Activated CD8-positive, alpha-beta memory T cell treated with anti-CD3 and anti-CD28 coated beads for 48 hours (primary cell): ENCODE measurements at places on chromosomes 3 and 15.

DNA sequence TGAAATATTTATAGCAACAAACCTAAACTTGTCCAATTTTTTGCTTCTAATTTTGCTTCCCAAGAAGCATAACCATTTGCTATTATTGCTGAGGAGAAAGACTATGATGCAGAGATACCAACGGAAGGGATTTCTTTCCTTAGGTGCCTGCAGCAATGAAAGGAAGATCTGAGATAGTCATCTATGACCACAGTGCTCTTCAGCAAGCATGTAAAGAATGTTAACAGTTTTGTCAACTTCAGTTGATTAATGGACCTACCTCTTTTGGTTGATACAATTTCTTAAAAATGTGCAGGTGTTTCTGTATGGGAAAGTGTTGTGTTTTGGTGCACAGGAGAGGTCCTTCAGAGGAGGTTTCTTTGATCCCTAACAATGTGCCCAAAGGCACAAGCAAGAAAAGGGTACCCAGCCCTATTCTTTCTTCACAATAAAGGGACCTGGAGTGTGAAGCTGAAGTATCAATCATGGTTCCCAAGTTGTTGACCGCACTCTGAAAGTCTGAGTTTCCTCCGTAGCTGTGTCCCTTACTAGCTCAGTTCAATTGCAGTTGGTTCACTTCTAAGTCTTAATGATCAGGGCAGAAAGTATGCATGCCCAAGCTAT is 307.7 kb upstream of the KCNH8 start:
- no peak for DNase-seq

- DNase-seq, result no peak
These were observed 9.3 kb downstream of the RFTN1 start for GRCh38 chr3:16504242-16504641.

- DNase-seq, result no peak
These were observed 36.8 kb upstream of the PEX5L start for GRCh38 chr3:180073561-180073960.

- no peak for DNase-seq
These were observed 526.0 kb downstream of the FOXP1 start for GRCh38 chr3:71057526-71057894.

DNA sequence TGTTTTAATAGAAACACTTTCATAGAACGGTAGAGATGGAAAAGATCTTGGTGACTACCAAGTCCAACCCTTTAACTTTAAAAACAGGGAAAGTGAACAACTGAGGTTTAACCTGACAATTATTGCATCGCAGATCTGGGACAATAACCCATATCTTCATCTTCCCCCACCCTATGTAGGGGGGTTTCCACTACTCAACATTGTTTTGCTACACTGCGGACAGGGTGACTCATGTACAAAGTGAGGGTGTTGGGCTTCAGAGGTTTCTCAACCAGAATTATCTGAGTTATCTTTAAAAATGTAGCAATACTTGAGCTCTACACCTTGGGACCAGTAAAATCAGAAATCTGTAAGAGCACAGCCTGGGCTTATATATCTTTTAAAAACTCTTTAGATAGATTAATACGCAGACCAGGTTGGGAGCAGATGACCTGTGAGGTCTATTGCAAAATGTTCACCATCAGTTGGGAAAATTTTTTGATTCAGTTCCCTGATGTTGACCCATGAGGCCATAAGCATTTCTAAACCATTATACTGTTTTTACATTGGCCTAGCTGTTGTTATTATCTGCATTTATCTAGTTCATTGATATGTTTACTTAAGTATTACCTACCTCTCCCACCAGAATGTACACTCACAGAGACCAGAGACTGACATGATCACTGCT is 103.6 kb upstream of the ICE2 start:
- DNase-seq, result no peak

DNA sequence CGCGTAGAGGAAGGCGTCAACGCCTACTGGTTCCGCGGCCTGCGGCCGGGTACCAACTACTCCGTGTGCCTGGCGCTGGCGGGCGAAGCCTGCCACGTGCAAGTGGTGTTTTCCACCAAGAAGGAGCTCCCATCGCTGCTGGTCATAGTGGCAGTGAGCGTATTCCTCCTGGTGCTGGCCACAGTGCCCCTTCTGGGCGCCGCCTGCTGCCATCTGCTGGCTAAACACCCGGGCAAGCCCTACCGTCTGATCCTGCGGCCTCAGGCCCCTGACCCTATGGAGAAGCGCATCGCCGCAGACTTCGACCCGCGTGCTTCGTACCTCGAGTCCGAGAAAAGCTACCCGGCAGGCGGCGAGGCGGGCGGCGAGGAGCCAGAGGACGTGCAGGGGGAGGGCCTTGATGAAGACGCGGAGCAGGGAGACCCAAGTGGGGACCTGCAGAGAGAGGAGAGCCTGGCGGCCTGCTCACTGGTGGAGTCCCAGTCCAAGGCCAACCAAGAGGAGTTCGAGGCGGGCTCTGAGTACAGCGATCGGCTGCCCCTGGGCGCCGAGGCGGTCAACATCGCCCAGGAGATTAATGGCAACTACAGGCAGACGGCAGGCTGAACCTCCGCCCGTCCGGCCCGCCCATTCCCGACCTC is 4.1 kb downstream of the ISLR2 start:
- no peak for DNase-seq

DNA sequence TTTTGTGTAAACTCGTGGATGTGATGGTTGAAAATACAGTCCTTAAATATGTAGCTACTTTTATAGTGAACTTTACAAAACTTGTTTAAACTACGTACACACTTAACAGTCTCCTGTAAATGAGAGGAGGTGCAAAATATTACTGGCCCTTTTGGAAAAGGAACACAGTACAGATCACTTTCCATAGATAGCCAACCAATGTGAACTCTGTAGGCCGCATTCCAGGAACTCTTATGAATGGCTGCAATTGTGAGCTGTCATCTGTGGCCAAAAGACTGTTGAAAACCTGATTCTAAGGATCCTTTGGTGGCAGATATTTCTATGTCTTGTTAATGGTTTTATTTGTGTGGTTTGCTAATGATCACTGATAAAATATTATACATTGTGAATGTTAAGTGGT is 6.2 kb downstream of the TSC22D2 start:
- DNase-seq, result no peak

DNA sequence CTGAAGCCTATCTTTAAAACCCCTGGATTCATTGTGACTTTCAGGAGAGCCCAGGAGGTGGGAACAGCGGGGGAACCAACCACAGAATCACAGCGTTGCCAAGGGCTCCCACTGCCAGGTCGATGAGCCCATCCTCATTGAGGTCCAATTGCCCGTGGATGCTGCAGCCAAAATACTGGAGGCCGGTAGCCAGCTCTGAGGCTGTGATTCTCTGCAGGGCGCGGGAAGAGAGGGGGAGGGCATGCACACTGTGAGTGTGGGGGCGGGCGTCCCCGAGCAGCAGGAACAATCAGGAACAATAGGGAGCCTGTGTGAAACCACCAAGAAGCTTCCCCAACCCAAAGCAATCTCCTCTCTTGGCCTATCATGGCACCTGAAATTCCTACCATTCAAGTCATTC is 53.4 kb downstream of the FEM1B start:
- DNase-seq, result no peak

DNA sequence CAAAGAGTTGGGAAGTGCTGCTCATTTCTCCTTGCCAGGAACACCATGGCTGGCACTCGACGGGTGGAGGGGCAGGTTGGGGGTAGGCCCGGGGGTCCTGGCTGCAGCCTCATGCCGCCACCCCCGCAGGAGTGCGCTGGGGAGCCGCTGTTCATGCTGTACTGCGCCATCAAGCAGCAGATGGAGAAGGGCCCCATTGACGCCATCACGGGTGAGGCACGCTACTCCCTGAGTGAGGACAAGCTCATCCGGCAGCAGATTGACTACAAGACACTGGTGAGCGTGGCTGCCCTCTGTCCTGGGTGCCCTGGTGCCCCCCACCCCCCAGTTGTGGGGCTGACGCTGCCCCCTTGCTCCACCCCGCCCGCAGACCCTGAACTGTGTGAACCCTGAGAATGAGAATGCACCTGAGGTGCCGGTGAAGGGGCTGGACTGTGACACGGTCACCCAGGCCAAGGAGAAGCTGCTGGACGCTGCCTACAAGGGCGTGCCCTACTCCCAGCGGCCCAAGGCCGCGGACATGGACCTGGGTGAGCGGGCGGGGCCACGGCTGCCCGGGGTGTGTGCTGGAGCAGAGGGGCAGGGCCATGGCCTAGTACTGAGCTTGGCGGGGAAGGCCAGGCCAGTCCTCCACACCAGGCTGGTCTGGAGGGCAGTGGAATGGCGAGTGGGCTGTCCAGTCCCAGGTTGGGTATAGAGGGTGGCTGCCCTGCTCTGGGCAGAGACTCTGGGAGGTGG is 45.1 kb downstream of the PLXNA1 start:
- DNase-seq, result no peak

DNA sequence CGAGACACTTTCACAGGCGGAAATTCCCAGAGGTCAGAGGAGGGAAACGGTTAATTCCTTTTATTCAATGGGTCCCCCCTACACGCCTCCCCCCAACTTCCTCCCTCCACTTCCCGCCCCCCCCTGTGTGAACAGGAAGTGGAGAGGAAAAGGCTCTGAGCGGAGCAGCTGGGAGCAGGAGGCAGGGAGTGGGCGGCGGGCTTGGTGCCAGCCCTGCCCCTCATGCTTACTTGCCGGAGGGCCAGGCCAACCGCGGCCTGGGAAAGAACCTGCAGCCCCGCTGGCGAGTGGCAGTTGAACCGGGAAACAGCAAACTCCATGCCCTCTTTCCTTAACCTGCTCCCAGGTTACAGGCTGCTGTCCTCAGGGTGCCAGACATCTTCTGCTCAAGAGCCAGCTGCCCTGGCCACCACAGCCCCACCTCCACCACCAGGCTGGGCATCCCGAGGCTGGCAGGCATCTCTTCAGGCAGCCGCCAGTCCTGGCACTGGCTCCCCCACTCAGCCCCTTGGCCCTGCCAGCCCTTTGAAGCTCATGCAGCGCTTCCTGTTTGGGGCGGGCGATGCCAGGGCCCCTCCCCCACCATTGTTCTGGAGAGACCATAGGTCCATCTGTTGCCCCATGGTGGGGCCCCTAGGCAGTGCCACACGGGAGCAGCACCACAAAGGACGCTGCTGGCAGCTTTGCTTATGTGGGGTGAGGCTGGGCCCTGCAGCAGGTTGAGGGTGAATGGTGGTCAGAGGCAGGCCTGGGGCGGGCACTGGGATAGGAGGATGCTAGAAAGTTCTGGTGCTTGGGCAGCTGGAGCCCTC is 12.9 kb downstream of the VPS18 start:
- no peak for DNase-seq

- DNase-seq, result no peak
These were observed 286.5 kb downstream of the SQOR start for GRCh38 chr15:45921376-45921775.

DNA sequence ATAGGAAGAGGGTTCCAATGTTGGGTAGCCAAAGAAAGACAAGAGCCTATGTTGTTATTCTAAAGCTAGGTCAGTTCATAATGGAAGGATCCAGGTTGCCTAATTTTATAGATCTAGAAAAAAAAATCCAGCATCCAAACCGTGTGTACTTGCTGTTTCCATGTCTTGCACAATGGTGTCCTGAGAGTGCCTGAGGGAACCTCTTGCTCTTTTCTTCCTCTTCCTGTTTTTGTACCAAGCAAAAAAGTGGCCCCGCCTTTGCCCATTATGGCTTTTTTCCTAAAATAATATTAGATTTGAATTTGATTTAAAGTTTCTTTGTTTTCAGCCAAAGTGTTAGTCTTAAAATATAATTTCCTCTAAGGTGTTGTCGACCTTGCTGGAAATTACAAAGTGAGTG is 224.4 kb downstream of the RYR3 start:
- no peak for DNase-seq
